ENCODE measurements at places on chromosomes 11 and 22. TPM values are rescaled to one million over a fixed set of nuclear protein-coding genes. Genes with fewer than 3 reads are reported as not detected.

Gene PC
- total RNA-seq, result 12.7 TPM

GRCh38 chr11:113363996-113364641 lies 23.5 kb upstream of the ANKK1 start:
- no peak for DNase-seq

Gene OR51E2
- total RNA-seq, result not detected

GRCh38 chr11:84993386-84993785 lies 633.8 kb downstream of the DLG2 start:
- DNase-seq, result peak; percentile 4

Gene CDK2AP2
- 22.1 TPM for total RNA-seq

GRCh38 chr11:21631991-21632390 lies 560.9 kb upstream of the ANO5 start:
- DNase-seq, result no peak

DNA sequence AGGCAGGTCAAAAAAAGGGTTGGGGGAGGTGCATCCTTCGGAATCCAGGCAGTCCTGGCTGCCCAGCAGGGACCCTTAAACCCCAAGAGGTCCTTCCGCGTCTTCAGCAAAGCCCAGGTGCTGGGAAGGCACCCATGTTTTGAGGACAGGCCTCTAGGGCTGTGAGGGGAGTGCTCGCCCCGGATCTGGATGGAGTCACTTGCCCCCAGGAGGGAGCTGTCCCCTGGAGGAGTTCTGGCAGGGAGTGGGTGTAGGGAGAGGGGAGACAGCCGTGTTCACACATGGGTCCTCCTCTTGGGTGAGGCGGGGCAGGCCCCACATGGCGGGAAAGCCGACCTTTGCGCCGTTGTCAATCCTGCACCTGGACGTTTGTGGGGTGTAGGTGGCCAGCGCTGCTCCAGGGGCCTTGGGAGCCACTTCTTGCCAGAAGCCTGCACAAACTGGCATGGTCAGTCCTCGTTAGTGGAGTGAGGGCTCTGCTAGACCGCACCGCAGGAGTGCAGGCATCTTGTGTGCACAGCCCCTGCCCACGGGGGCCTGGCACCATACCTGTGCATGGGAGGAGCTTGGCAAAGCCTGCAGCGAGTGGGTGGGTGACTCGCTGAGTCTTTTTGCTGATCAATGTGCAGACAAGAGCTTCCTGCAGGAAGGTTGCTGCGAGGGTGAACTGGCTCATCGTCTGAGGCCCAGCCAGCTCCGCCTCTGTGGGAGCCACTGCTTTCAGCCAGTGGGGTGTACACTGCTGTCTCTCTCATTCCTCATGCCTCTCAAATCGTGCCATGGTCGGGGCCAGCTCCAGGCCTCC lies 16.0 kb downstream of the PPIL2 start:
- DNase-seq, result no peak

Gene GAL
- total RNA-seq, result not detected

DNA sequence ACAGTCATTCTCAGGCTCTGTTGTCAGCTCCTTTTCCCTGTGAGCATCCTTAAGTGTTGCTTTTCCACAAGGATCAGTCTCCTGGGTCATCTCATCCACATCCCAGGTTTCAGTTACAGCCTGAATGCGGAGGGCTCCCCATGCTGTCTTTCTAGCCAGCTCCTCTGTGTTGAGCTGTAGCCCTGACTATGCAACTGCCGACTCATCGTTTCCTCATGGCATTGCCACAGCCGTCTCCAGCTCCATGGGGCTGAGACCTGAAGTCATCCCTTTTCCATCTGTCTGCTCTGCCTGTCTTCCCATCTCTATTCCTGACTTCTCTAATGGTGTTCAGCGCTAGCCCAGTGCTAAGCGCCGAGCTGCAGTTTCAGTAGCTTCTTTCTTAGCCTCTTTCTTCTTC lies 11.8 kb downstream of the SAMM50 start:
- DNase-seq, result no peak

Gene MRGPRE
- not detected for total RNA-seq

Gene SLCO2B1
- 2.0 TPM for total RNA-seq

- DNase-seq, result no peak
These were observed 8.9 kb downstream of the TUB start for GRCh38 chr11:8089791-8090510.

Gene NXPE4
- total RNA-seq, result not detected

DNA sequence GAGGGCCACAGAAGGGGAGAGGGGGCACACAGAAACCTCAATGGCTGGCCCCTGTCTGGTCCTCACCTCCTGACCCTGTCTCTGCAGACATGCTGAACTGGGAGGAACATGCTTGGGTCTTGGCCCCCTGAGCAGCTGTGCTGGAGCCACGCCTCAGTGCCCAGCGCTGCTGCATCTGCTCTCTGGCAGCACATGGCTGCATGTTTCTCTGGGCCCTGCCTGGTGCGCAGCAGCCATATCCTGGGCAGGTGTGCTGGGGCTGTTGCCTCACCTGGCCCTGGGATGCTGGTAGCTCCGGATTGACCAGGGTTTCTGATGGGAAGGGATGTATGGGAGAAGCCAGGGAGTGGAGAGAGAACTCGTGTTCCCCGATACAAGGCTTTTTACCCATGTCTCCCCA lies 248.0 kb downstream of the ST3GAL4 start:
- no peak for DNase-seq

DNA sequence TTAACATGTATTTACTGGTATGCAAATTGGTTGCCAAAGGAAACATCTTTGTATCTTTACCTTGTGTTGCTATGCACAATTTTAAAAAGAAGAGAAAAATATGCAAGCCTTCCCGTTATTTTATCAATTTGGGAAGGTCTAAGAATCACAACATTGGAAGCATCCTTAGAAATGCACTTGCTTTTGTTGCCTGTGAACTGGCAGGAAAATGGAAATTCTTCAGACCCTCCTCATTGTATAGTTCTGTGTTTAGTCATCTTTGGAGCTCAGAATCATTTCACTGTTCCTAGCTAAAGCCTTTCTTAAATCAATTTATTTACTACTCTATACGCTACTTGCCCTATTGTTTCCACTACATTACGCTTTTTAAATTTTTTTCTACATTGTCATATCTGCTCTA lies 574.5 kb downstream of the DLG2 start:
- no peak for DNase-seq

GRCh38 chr11:91866642-91867041 lies 358.0 kb upstream of the FAT3 start:
- no peak for DNase-seq

DNA sequence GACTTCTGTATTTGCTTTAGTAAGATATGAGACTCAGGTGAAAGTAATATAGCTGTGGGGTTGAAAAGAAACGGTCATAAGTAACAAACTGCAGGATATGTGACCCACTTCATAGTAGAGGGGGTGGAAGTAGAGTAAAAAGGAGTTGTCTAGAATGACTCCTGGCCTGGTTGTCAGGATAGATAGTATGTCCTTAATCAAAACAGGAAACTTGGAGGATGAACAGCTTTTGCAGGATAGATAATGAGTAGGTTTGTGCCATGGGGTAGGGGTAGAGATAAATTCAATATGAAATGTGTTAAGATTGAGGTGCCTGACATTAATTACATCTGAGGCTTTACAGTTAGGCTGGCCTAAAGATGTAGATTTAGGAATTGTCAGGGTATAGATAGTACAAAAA lies 47.0 kb upstream of the B3GNT6 start:
- DNase-seq, result no peak

Gene OR51F2
- not detected for total RNA-seq

Gene SHANK3
- total RNA-seq, result 0.90 TPM
